ENCODE measurements at places on chromosomes 4 and X.

- DNase-seq: no peak
These were observed 1.3 kb upstream of the SOWAHD start for GRCh38 chrX:119756926-119757635.

GRCh38 chrX:22177950-22178515 is 94.7 kb upstream of the CBLL2 start:
- DNase-seq: no peak

DNA sequence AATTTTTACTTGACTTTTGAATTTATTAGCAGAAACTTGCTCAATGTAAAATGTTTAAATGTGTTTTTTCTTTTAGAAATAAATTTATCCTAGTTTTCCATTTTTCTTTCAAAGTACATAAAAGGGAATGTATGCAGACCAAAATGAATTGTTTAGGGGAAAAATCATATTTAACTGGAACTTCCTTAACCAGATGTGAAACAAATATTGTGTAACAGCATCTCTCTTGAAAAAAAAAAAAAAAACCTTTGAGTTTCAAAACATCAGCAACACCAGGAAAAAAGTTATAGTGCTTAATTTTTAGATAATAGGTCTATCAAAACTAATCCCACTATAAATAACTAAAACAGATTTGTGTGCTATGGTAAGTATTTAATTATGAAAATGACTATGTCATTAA is 14.5 kb upstream of the CCNA2 start:
- no peak for DNase-seq

DNA sequence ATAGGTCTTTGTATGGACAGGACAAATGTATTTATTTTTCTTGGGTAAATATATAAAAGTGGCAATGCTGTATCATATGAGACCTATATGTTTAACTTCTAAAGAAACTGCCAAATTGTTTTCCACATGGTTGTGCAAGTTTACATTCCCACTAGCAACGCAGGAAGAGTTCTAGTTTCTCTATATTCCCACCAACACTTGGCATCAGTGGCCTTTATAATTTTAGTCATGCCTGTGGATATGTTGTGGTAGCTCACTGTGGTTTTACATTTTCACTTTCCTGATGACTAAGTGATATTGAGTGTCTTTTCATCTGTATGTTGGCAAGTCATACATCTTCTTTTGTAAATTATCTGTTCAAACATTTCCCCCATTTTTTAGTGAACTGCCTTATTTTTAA is 126.0 kb downstream of the EMCN start:
- no peak for DNase-seq

GRCh38 chr4:31139767-31140166 is 419.6 kb downstream of the PCDH7 start:
- DNase-seq: no peak

DNA sequence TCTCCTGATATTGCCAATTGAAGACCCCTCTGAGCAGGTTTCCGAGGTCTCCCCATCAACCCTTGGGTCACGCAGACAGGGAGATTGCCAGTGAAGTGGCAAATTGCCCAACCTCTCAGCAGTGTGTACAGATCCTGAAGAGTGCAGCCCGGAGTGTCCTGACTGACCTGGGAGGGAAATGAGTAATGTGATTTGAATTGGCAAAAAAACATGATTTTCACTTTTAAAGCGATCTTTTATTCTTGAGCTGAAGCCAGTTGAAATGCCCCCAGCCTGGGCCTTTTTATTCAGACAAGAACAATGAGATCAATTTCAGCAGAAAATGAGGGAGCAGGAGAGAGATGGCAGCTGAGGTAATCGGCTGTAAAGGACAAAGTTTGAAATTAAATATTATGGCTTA is 401.8 kb downstream of the RAPGEF2 start:
- no peak for DNase-seq

DNA sequence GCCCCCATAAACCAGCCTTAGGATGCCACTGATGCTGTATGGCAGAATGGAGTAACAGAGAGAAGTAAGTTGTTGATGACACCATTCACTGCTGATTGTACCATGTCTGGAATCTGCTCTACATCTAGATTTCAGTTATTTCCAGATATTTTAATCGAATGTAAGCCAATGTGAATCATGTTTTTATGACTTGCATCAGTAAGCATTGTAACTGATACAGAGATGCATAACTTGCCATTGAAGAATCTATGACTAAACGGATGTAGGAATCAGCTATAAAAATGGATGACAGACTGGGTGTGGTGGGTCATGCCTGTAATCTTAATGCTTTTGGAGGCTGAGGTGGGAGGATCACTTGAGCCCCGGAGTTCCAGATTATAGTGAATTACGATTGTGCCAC is 161.0 kb upstream of the GATB start:
- no peak for DNase-seq

GRCh38 chr4:150127757-150128156 is 49.5 kb downstream of the DCLK2 start:
- DNase-seq: no peak

DNA sequence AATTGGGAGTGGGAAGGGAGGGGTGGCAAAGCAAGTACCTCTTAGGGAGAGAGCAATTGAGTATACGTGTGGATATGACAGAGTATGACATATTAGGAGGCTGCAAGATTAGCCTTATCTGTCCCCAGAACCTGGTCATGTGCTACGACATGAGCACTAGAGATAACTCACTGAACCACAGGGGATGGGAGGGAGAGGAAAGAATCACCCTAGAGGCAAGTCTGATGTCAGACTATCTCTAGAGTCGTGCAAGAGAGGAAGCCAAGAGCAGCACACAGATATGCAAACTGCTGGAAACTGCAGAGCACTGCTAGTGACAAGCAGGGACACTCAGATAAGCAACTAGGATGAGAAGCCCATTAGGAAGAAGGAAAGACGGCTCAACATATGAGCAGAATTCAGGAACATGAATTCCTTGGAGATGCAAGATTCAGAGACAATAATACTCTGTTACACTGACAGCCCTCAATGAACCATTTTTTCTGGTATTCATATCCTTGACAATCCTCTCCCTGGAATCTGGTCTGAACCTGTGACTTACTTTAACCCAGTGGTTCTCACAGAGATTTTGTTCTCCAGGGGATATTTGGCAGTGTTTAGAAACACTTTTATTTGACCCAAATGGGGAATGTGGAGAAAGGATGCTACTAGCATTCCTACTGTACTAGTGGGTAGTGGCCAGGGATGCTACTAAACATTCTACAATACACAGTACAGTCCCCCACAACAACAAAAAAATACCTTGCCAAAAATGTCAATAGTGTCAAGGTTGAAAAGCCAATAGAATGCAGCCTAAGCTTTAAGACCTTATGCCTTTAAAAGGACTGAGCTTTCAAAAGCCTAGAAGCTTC is 84.0 kb upstream of the BMP2K start:
- DNase-seq: no peak

DNA sequence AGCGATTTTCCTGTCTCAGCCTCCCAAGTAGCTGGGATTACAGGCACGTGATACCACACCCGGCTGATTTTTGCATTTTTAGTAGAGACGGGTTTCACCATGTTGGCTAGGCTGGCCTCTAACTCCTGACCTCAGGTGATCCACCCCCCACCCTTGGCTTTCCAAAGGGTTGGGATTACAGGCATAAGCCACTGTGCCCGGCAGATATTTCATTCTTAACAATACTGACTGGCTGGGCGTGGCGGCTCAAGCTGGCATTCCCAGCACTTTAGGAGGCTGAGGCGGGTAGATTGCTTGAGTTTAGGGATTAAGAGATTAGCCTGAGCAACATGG is 1.3 kb downstream of the PQBP1 start:
- no peak for DNase-seq

DNA sequence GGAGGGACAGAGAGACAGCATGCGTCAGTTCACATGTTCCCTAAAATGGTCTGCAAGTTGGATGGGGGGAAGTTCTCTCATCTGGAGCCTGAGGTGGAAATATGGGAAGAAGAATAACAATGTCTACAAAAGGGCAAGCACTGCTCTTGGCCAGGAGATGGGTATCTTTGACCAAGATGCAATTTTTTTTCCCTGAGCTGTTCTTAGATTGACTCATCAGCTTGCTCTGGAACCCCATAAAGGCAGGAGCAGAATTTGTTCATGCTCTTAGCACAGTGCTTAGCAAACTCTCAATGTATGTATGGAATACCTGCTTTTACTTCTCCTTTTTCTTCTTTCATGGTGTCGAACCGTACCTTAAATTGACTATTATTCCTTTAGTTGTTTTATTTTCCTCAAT is 90.5 kb upstream of the ZNF827 start:
- no peak for DNase-seq

DNA sequence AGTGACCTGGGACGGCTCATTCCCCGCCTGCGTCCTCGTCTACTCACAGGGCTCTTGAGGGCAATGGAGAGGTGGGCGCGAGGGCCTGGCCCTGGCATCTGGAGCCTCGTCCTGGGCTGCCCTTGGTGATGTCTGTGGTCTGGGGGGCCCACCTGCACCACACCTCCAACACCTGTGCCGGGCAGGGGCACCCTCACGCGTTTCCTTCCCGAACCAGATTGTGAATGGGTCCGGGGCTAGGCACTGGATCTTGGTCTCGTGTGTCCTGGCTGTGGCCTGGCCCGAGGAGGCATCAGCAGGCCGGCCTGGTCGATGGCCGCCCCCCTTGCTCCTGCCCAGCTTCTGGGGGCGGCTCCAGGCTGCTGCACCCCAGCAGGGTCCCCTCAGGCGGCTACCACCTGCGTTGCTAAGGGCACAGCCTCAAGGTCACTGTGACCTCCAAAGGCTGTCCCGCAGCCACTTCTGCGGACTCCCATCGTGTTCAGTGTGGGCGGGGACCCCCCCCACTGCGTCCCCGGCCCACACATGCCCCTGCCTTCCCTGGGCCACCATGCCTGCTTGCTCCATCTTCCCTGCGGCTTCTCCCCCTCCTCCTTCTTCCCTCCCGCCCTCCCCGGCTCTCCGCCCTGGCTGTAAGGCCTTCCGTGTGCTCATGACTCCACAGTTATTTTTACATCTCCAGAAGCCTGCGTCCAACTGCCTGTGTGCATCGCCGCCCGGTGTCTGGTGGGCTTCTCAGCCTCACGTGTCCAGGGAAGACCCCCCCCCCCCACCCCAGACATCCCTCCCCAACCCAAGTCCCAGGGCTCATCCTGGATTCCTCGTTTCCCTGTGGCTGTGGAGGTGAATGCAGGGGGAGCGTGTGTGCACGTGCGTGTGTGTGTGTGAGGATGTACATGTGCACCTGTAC is 3.8 kb downstream of the DOK7 start:
- DNase-seq: no peak

DNA sequence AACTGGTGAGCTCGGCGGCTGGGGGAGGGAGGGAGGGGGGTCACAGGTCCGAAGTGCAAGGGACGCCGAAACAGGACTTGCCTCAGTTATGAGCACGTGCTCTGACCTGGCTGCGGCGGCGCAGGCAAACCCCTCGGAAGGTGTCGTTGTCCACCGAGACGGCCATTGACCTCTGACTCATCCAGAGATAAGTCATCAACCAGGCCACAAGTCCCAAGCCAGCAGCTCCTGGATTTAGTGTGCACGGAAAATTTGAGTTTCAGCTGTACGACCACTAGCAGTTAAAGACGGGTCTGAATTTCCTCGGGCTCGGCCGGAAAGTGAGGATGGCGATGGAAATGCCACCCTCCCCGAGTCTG is 674 bp downstream of the SH3D19 start:
- no peak for DNase-seq

DNA sequence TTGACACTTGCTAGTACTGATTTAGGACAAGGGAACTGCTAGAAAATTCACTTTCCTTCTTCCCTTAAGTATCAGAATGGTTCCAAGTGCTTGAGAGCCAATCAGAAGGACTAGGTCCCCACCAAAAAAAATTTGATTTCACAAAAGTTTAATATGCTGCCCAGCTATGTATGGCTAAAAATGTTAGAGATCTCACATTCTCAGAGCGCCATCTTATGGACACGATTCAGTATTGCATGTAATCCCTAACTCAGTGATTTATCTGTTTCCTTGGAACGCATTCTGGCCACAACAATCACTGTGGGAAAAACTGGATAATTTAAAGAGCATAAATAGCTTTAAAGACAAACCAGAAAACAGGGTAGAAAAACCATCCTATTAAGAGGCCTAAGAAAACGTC is 255.1 kb upstream of the GPC4 start:
- no peak for DNase-seq

GRCh38 chrX:12751887-12752286 is 39.3 kb upstream of the PRPS2 start:
- no peak for DNase-seq

- no peak for DNase-seq
These were observed 4.9 kb upstream of the NAA11 start for GRCh38 chr4:79330720-79331119.

GRCh38 chrX:85244450-85245211 is 840 bp downstream of the ZNF711 start:
- DNase-seq: no peak

GRCh38 chr4:183300070-183300469 is 20.0 kb downstream of the CLDN22 start:
- DNase-seq: no peak

DNA sequence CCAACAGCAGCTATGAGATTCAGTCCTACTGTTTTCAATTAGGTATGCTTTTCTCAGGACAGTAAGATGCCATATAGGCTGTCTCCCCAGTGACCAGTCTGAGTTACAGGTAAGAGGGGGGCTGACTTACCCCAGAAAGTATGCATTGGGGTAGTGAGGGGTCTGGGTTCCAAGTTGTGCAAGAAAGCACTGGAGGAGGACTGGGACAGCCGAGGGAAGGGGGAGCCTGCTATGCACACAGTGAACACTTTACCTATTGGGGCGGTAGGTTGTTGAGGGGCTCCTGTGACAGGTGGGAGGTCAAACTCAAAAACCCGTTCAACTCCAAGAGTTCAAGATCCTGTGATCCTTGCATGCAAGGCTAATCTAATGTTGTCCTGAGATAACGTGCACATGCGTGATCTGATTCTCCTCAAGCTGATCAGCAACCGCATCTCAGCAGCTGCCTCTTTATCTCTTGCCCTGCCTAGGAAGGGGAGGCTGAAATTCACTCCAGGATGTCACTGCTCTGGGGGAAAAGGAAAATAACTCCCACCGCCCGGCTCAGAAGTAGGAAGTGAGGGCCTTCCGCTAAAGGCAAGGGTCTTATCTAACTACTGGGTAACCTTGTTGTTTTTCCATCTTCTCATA is 108.8 kb upstream of the KIT start:
- DNase-seq: no peak

- no peak for DNase-seq
These were observed 40.3 kb downstream of the PDGFC start for GRCh38 chr4:156931267-156931666.

GRCh38 chr4:109294006-109294405 is 8.5 kb downstream of the COL25A1 start:
- no peak for DNase-seq

DNA sequence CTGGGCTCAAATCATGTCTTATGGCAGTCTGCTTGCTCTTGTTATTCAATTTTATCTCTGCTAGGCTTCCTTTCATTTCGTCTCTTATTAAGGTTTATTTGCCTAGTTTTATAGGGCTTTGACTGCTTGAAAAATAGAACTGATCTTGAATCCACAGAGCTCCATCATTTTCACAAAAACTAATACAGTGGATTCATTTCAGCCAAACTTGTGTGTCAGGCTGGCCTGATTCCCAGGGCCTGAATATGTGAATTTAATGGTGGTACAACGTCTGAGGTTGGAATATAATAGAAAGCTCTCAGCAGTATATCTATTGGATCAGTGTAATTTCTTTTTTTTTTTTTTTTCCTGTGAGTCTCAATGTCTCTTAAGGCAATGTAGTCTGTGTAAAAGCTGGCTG is 123.3 kb downstream of the POU4F2 start:
- no peak for DNase-seq

- no peak for DNase-seq
These were observed 120.1 kb downstream of the AFF1 start for GRCh38 chr4:87054900-87055299.
